ENCODE measurements at places on chromosomes 1 and 21. TPM values are rescaled to one million over a fixed set of nuclear protein-coding genes. Genes with fewer than 3 reads are reported as not detected.

ANXA9 gene
- not detected for total RNA-seq

EVA1C gene
- total RNA-seq: 6.0 TPM

DDR2 gene
- 1.7 TPM for total RNA-seq

RAB42 gene
- total RNA-seq: 0.21 TPM

PADI2 gene
- 25.5 TPM for total RNA-seq

TNFSF18 gene
- total RNA-seq: not detected

TRIM58 gene
- total RNA-seq: 0.24 TPM

NCF2 gene
- total RNA-seq: 52.6 TPM

A3GALT2 gene
- not detected for total RNA-seq

S100A7A gene
- total RNA-seq: not detected

RXRG gene
- not detected for total RNA-seq

MXRA8 gene
- total RNA-seq: 12.0 TPM

TPTE gene
- total RNA-seq: not detected

LAMB3 gene
- 1,900 TPM for total RNA-seq

S100A7 gene
- total RNA-seq: not detected

S100B gene
- total RNA-seq: not detected

ARHGAP30 gene
- 0.85 TPM for total RNA-seq

FCRLB gene
- 1.7 TPM for total RNA-seq

KISS1 gene
- total RNA-seq: 0.48 TPM

PPFIA4 gene
- total RNA-seq: 14.0 TPM

FAM131C gene
- 1.1 TPM for total RNA-seq

APCS gene
- not detected for total RNA-seq

LCE3E gene
- total RNA-seq: 0.48 TPM

SHISAL2A gene
- not detected for total RNA-seq

RRAGC gene
- 20.2 TPM for total RNA-seq

FCRL1 gene
- not detected for total RNA-seq

F3 gene
- 791 TPM for total RNA-seq

CIART gene
- total RNA-seq: 5.1 TPM

COX20 gene
- total RNA-seq: 16.6 TPM

LAX1 gene
- under 0.01 TPM for total RNA-seq

DMBX1 gene
- total RNA-seq: not detected

SLC45A1 gene
- total RNA-seq: 0.24 TPM

OR2T12 gene
- not detected for total RNA-seq

OR14K1 gene
- not detected for total RNA-seq

GPR153 gene
- 16.4 TPM for total RNA-seq

TMEM82 gene
- not detected for total RNA-seq

OR10K1 gene
- not detected for total RNA-seq

KRTAP21-2 gene
- total RNA-seq: not detected

CLDN17 gene
- total RNA-seq: not detected

CADM3 gene
- not detected for total RNA-seq

MTHFR gene
- 10.6 TPM for total RNA-seq

STYXL2 gene
- total RNA-seq: under 0.01 TPM

GPR161 gene
- 9.4 TPM for total RNA-seq

NTNG1 gene
- 3.6 TPM for total RNA-seq

SYNJ1 gene
- 1.4 TPM for total RNA-seq

ELAVL4 gene
- not detected for total RNA-seq

PRDM16 gene
- total RNA-seq: 1.1 TPM

NCMAP gene
- total RNA-seq: 1.2 TPM

URB2 gene
- total RNA-seq: 14.7 TPM

U2AF1 gene
- total RNA-seq: 8.4 TPM

COL16A1 gene
- total RNA-seq: 134 TPM

FAM72B gene
- not detected for total RNA-seq

PGLYRP3 gene
- total RNA-seq: not detected

PRAMEF6 gene
- not detected for total RNA-seq

LDLRAD1 gene
- under 0.01 TPM for total RNA-seq

RABGGTB gene
- 152 TPM for total RNA-seq

UFC1 gene
- total RNA-seq: 41.2 TPM

TLR5 gene
- 1.1 TPM for total RNA-seq

CLCC1 gene
- 19.0 TPM for total RNA-seq

Measured in tracheal epithelial cell (primary cell).